Mesothelial cell of epicardium (in vitro differentiated cells): ENCODE measurements at places on chromosomes 4 and X.

- H3K27me3 ChIP-seq = no peaks in the 10 kb centered on the region
- peak overlapping the region; percentile 50 for H3K27ac ChIP-seq
- no peaks in the 10 kb centered on the region for H3K36me3 ChIP-seq
- DNase-seq = no peak
- peaks cover 13% of the 10 kb centered on the region for H3K4me1 ChIP-seq
Observed at GRCh38 chr4:109389369-109390114, 44.1 kb upstream of the SEC24B start.

DNA sequence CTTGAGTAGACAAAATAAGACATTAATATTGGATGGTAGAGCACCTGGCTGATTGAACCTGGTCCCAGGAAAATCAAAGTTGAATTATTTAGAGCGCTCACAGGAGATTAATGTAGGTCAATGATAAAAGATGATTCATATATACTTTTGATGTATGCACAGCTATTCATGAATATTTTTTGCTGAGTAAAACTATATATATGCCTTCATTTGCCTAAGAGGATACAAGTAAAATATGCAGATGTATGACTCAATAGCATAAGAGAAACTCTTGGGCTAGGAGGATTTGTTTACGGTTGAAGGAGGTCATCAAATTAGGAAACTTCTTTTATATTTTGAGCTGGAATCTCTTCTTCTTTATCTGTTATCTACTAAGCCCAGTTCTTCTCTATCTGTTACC lies 202.7 kb upstream of the HS3ST1 start:
- DNase-seq = no peak
- no peak overlapping the region for H3K27ac ChIP-seq
- no peaks in the 10 kb centered on the region for H3K4me1 ChIP-seq
- no peaks in the 10 kb centered on the region for H3K36me3 ChIP-seq
- H3K4me3 ChIP-seq = no peak overlapping the region

- H3K4me1 ChIP-seq = peaks cover 35% of the 10 kb centered on the region
- H3K27me3 ChIP-seq = no peaks in the 10 kb centered on the region
- no peak for DNase-seq
- peak overlapping the region; percentile 47 for H3K27ac ChIP-seq
- peaks cover 12% of the 10 kb centered on the region for H3K36me3 ChIP-seq
Observed at GRCh38 chrX:40078489-40079227, 19.1 kb downstream of the BCOR start.

DNA sequence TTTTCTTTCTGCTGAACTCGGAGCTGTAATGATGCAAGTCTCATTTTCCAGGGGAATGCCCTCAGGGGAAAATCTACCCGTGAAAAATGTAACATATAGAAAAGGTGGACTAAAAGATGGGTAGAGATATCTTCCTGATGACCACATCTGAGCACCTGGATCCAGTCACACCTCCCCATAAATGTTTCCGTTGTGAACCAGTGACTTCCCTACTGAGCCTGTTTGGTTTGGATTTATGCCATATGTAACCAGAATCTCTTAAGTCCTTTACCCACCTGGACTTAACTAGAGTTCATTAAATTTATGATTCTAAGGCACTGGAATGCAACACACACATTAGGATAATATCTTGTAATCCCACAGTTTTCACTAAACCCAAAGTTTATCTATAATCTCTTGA lies 171.1 kb downstream of the ZNF330 start:
- no peaks in the 10 kb centered on the region for H3K27me3 ChIP-seq
- no peak overlapping the region for H3K27ac ChIP-seq
- no peak for DNase-seq
- H3K4me3 ChIP-seq = no peak overlapping the region
- peaks cover 10% of the 10 kb centered on the region for H3K4me1 ChIP-seq
- no peaks in the 10 kb centered on the region for H3K36me3 ChIP-seq

GRCh38 chr4:11532138-11532537 lies 103.4 kb upstream of the HS3ST1 start:
- no peak overlapping the region for H3K27ac ChIP-seq
- H3K27me3 ChIP-seq = no peaks in the 10 kb centered on the region
- H3K4me1 ChIP-seq = peaks cover 16% of the 10 kb centered on the region
- DNase-seq = no peak
- H3K4me3 ChIP-seq = no peak overlapping the region

DNA sequence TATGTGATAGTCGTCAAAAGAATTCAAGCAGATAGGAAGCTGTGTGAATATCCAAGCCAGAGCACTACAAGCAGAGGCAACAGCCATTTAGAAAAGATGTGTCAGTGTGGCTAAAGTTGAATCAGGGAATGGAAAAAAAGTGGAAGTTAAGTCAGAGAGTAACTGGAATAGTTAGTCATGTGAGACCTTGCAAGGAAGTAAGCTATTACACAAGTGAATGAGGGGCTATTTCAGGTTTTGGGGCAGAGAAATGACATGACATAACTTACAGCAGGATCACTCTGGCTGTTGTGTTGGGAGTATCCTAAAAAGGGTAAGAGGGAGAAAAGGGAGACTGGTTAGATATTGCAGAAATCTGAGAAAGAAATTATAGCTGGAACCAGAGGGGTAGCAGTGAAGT lies 236.6 kb upstream of the PCDH18 start:
- H3K27me3 ChIP-seq = no peaks in the 10 kb centered on the region
- H3K36me3 ChIP-seq = no peaks in the 10 kb centered on the region

GRCh38 chr4:112646632-112647537 lies 9.9 kb downstream of the LARP7 start:
- H3K4me3 ChIP-seq = no peak overlapping the region
- H3K4me1 ChIP-seq = no peaks in the 10 kb centered on the region
- no peak for DNase-seq

DNA sequence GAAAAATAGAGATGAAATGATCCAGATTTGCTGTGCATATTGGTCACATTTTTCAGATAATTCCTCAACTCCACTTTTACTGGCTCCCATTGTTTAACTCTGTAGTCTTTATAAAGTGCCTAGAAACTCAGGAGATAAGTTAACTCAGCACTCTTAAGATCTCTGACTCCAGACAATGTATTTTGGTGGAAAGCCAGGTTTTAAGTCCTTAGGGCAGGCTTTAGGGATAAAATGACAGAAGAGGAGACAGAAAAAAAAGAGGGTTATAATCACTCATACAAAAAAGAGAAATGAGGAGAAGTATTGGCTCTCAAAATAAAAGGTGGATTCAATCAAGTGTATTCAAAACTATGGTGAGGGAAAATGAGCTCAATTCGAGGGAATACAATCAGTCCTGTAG lies 674.8 kb upstream of the INTU start:
- no peak overlapping the region for H3K4me3 ChIP-seq
- no peaks in the 10 kb centered on the region for H3K36me3 ChIP-seq
- no peaks in the 10 kb centered on the region for H3K27me3 ChIP-seq
- no peak for DNase-seq
- peak overlapping the region; percentile 13 for H3K27ac ChIP-seq

GRCh38 chr4:75686346-75686745 lies 13.1 kb upstream of the G3BP2 start:
- peaks cover 8% of the 10 kb centered on the region for H3K36me3 ChIP-seq
- no peaks in the 10 kb centered on the region for H3K27me3 ChIP-seq
- DNase-seq = no peak
- H3K27ac ChIP-seq = no peak overlapping the region
- H3K4me3 ChIP-seq = no peak overlapping the region

- no peak overlapping the region for H3K4me3 ChIP-seq
- H3K4me1 ChIP-seq = peaks cover 5% of the 10 kb centered on the region
- DNase-seq = no peak
- no peaks in the 10 kb centered on the region for H3K36me3 ChIP-seq
Observed at GRCh38 chrX:12595720-12596119, 195.5 kb upstream of the PRPS2 start.

DNA sequence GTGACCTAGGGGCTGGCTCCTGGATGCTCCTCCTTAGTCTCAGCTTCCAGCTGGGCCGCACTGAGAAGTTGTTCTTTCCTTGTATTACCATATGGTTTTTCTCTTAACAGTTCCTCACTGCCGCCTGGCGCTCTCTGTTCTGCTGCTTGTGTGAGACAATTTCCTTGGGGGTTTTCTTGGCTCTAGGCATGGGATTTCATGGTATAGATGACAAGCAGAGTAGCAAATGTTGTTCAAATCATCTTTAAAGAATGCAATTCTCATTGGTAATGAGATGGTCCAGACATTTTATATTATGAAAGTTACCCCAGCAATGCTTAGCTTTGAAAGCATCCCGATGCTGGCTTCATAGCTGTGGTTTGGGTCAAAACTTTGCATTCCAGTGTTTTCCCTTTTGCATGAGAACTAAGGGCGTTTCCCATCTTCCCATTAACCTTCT lies 37.6 kb downstream of the SEPTIN11 start:
- H3K36me3 ChIP-seq = peaks cover 9% of the 10 kb centered on the region
- no peak for DNase-seq
- no peak overlapping the region for H3K4me3 ChIP-seq
- H3K27ac ChIP-seq = peak overlapping the region; percentile 41
- H3K4me1 ChIP-seq = peaks cover 39% of the 10 kb centered on the region
- no peaks in the 10 kb centered on the region for H3K27me3 ChIP-seq

DNA sequence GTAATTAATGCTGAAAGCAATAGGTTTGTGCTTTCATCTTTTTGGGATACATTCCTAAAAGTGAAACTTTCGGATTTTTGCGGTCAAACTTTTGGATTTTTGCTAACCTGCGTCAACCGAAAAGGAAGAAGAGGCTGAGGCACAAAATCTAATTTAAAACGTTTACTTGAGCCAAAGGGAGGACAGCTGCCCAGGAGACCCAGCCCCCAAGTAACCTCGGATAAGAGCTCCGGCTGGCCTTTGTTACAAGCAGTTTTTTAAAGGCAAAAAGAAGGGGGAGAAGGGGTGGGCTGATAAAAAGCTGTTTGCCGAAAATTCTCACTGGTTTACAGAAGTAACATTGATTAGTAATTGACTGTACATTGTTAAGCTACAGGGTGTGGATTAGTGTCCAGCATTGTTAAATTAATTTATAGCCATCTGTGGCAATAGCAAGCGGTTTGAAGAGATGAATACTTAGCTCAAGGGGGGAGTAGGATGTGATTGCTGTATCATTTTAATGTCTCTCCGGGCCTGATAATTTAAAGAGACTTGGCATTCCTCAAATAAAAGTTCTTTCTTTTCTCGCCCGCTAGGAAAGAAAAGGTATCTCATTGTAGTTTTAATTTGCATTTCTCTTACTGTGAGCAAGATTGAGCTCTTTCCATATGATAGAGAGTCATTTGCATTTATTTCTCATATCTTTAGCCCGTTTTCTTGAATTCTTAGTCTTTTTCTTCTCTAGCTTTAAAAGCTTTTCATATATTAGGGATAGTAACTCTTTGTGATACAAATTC lies 59.1 kb upstream of the USP9X start:
- H3K4me1 ChIP-seq = peaks cover 20% of the 10 kb centered on the region
- no peaks in the 10 kb centered on the region for H3K36me3 ChIP-seq
- DNase-seq = no peak
- no peak overlapping the region for H3K4me3 ChIP-seq
- peak overlapping the region; percentile 60 for H3K27ac ChIP-seq
- no peaks in the 10 kb centered on the region for H3K27me3 ChIP-seq

DNA sequence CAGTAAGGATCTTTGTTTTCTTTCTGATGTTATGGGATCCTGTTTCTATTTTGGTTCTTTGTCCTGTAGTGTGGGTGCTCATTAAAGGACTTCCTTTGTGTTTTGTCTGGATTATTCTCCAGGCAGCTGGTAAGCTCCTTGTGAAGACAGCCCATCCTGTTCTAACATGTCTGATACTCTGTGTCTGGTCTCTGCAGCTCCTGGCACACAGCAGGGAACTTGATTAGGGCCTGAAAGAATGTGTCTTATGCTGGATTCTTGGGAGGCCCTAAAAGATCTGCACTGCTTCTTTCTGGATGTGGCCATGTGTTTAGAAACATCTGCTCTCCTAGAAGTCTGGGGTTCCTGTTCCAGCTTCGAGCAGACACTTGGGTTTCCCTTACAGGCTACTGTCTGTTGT lies 38.1 kb upstream of the ATXN3L start:
- H3K4me3 ChIP-seq = no peak overlapping the region
- H3K27ac ChIP-seq = peak overlapping the region; percentile 77
- no peak for DNase-seq

DNA sequence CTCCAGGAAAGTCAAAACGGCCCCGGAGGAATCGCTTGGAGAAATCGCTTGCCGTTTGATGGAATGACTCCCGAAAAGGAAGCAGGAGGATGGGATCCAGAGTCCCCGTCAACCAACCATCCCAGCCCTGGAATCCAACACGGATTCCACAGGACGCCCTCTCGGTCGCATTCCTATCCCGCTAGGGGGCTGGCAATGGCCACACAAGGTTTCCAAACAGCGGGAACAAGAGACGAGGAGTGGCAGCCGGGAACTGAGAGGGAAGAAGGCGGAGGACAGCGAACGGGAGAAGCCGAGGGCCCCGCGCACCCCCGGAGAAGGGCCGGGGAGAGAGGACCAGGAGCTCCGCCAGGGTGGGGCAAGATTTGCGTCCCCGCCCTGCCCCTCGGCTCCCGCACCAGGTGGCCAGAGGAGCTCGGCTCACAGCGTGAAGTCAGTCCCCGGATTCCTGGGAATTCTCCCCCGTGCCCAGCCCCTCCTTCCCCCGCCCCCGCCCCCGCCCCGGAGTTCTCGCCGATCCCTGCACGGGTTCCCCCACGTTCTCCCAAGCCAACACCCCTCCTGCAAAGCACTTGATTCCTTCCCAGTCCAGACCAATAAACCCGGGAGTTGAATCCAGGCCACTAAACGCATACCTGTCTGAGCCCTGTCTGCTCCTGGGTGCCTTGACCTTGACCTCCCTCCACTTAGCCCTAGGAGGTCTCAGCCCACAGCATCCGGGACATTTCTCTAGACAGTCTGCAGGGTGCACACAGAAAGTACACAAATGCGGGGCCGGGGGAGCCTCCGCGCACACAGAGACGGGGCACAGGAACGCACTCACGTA lies 1.4 kb downstream of the PDZD4 start:
- H3K4me3 ChIP-seq = peak overlapping the region; percentile 47
- no peak overlapping the region for H3K27ac ChIP-seq

DNA sequence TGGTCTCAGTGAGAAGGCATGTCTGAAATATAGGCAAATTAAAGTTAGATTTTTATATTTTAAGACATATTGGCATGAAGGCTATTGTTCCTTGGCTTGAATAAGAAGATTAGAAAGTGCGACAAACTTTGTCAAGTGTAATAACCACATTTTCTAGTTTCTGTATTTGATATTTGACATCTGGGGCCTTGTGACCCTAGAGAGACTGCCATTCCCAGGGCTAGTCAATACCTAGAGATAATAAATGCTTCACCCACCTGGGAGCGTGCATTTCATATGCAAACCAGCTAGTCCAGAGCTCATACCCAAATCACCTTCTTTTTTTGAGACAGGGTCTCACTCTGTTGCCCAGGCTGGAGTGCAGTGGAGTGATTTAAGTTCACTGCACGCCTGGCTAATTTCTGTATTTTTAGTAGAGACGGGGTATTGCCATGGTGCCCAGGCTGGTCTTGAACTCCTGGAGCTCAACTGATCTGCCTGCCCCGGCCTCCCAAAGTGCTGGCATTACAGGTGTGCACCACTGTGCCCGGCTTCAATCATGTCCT lies 62.6 kb downstream of the COQ2 start:
- H3K27me3 ChIP-seq = no peaks in the 10 kb centered on the region
- no peak overlapping the region for H3K27ac ChIP-seq
- H3K36me3 ChIP-seq = no peaks in the 10 kb centered on the region
- no peak overlapping the region for H3K4me3 ChIP-seq
- no peak for DNase-seq
- peaks cover 5% of the 10 kb centered on the region for H3K4me1 ChIP-seq
